ENCODE measurements at places on chromosomes 1 and 21.

DNA sequence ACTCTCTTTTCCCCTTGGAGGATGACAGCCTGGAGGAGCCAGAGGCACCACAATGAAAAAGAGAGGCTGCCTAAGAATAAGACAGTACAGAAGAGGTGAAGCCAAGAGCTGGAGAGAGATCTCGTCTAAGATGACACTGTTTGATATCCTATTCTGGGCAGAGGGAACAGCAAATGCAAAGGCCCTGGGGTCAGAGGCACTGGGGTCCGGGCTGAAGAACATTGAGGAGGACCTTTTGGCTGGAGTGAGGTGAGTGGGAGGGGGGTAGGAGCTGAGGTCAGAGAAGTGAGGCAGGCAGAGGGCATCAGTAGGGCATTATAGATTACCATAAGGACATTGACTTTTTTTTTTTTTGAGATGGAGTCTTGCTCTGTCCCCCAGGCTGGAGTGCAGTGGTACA lies 19.3 kb upstream of the TMEM51 start:
- DNase-seq = no peak

- DNase-seq = no peak
Measured at GRCh38 chr1:111847466-111847865, 91.8 kb downstream of the DDX20 start.

GRCh38 chr1:18009055-18009454 lies 98.5 kb upstream of the IGSF21 start:
- no peak for DNase-seq

- DNase-seq = no peak
Measured at GRCh38 chr1:61051719-61052394, 30.5 kb upstream of the NFIA start.

GRCh38 chr1:245310571-245311531 lies 156.1 kb downstream of the KIF26B start:
- DNase-seq = no peak

- DNase-seq = no peak
Measured at GRCh38 chr1:172184506-172185191, 235.8 kb upstream of the C1orf105 start.

- no peak for DNase-seq
Measured at GRCh38 chr1:15214527-15214926, 32.5 kb upstream of the FHAD1 start.

DNA sequence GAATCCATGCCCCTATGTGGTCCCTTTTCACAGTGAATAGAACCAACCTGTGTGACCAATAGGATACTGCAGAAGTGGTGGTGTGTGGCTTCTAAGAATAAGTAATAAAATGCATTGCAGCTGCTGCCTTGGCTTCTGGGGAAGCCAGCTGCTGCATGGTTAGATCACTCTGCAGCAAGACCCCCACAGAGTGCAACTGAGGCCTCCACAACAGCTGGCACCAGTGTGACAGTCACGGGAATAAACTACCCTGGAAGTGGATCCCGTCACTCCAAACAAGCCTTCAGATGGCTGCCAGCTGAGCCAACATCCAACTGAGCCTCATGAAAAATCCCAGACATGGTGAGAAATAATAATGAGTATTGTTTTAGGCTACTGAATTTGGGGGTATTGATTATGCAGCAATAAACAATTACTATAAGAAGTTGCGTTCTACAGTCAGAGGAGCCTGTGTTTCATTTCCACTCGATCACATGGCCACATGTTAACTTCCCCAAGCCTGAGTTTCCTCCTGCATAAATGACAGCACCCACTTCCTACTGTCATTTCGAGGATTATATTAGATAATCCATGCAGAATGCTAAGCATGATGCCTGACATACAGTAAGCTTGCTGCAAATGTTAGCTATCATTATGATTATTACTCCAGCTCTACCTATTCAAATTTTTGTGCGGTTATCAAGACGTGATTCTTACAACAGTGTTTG lies 20.8 kb upstream of the COG2 start:
- DNase-seq = no peak

- DNase-seq = peak; percentile 30
Measured at GRCh38 chr21:17775431-17776126, 43.6 kb downstream of the C21orf91 start.

DNA sequence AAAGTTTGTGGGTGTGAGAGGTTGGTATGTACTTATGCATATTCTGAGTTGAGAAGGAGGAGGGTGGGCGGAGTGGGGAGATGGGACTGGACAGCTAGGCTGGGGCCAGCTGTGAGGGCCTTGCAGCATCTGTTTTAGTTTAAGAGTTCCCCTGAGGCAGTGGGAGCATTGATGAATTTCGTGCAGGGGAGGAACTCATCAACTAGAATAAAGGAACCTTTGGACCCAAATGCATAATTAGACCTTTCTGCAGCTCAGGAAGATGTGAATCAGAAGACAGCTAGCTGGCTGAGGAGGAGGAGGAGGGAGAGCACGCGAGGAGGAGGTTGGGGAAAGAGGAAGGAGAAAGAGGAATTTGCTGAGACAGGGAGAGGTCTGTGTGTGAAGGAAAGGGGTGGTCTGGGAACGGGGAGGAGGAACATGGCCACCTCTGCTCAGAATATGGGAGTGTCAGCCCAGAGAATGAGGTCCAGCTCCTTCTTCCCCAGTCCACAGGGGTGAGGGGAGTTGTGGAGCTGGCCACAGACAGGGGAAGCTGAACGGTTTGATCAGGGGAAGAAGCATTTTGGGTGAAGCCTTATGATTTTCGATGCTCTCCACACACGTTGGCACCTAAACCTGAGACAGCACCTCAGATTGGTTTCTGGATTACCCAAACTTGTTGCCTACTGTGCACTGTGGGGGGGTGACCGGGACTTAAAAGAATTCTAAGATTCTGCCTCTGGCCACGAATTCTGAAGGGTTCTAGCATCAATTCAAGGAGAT lies 27.7 kb downstream of the MYOG start:
- DNase-seq = no peak

GRCh38 chr1:70331962-70332361 lies 22.6 kb downstream of the ANKRD13C start:
- DNase-seq = no peak

DNA sequence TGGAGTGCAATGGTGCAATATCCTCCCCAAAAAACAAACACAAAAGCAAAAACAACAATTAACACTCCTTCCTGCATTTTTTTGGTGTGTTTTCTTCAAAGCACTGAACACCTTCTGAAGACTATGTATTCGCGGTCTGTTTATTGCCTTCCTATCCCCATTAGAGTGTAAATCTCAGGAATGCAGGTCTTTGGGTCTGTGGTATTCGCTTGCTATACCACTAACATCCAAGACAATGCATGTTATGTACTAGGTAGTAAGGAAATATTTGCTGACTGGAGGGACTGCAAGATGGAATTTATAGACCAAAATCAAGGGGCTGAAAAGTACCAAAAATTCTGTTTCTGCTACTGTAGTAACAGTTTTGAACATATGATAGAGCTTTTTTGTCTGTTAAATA lies 299.4 kb downstream of the RYR2 start:
- DNase-seq = no peak

DNA sequence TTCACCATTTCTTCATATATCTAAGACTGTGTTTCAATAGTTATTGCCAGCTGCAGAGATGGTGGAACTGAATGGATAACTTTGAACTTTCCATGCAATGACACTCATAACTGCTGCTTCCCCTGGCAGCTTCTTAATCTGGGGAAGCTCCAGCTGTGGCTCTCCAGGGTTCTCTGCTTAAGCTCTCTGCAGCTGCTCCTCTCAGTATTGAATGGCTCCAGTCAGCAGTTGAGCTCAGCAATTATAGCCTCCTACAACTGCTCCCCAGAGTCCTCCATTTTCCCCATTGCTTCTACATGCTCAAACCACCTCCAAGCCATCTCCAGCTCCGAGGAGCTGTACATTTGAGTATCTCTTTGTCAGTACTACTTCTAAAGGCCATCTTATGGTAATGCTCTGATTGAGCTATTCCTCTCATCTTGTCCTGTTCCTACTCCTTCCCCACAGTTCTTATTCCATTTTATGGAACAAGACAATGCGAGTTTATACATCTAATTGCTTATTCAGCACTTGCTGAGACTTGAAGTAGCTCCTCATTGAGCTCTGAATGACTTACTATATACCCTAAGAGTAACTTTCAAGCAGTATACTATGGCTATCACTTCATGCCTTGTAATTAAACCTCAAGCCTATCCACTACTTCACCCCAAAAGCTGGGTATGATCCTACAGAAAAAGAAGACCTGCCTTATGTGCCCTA lies 362.4 kb downstream of the NEGR1 start:
- no peak for DNase-seq

GRCh38 chr1:47755101-47755990 lies 241.8 kb downstream of the TRABD2B start:
- DNase-seq = peak; percentile 19

- DNase-seq = no peak
Measured at GRCh38 chr1:79006564-79006963, at the start of gene ADGRL4. TSS of gene ADGRL4 (minus strand) at chr1:79006730. CDS start at chr1:79006654, 76 bp downstream.

DNA sequence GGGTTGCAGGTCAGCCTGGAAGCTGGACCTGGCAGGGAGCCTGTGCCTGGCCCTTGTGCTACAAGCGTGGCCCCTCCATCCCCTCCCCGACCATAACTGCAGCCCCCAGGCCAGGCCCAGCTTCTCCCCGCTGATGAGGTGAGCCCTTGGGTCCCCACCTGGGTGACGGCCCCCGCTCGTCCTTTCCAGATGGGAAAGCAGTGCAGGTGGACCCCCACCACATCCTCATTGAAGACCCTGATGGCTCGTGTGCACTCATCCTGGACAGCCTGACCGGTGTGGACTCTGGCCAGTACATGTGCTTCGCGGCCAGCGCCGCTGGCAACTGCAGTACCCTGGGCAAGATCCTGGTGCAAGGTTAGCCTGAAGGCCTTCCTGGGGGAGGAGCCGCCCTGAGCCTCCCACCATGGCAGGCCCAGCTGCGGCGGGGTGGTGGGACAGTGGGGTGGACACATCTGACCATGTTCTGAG lies 56.9 kb downstream of the TRIM11 start:
- DNase-seq = no peak

DNA sequence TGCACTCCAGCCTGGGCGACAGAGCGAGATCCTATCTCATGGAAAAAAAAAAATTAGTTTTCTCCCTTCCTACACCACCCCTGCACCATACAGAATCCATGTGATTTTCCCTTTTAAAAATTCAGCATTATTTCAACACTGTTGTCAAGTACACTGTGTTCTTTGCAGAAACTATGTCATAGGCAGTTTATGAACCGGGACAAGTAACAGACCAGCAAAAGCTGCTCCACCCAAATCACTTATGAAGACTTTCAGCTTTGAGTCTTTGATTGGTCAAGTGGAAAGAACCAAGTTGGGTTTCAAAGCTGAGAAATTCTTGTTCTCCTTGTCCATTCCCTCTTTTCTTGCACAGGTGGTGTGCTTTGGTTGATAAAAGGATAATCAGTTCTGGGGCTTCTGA lies 173.0 kb downstream of the CDC7 start:
- DNase-seq = no peak

DNA sequence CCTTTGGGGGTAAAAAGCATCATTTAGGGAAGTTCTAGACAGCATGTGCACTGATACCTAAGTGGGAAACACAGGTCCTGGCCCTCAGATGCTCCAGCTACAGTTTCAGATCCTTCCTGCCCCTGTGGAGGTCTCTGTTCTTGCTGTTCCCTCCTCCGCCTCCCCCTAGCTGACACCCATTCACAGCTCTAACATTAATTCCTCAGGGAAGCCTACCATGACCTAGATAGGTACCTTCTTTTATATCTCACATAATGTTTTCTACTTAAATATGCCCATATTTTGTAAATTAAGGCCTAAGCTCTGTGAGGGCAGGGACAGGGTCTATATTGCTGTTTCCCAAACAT lies 11.3 kb downstream of the TSPAN2 start:
- DNase-seq = no peak

- DNase-seq = no peak
Measured at GRCh38 chr1:198678901-198679329, 40.1 kb downstream of the PTPRC start.

GRCh38 chr1:178254433-178254832 lies 160.5 kb downstream of the RASAL2 start:
- no peak for DNase-seq

DNA sequence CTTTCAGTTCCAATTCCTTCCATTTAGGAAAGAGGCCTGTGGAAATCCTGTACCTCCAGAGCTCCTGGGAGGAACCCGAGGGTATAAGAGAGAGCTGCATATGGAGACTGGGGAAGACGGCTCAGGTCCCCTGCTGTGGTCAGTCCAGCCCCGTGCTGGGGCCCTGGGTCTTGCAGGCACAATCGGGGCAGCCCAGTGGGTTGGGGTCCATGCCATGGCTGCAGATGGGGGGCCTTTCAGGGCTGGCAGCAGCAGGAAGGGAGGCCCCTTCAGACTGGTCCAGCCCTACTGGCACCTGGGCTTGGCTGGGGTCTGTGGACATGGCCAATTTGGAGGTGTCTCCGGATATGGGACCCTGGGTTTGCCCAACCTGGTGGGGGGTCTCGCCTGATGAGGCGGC lies 18.2 kb downstream of the HTR6 start:
- DNase-seq = no peak
